NCI-H187 treated with DMSO at 0.1 percent for 48 hours (cell line): ENCODE measurements at places on chromosomes 7 and 10.

GRCh38 chr10:71086439-71087080 is 125.8 kb upstream of the UNC5B start:
- DNase-seq, result no peak

- no peak for DNase-seq
Measured at GRCh38 chr7:70585071-70585470, 546.9 kb upstream of the GALNT17 start.

- no peak for DNase-seq
Measured at GRCh38 chr7:17097668-17098297, 200.7 kb upstream of the AHR start.

- no peak for DNase-seq
Measured at GRCh38 chr7:81833401-81833800, 63.6 kb upstream of the HGF start.

GRCh38 chr10:95478935-95479334 is 82.2 kb downstream of the SORBS1 start:
- DNase-seq, result no peak

- no peak for DNase-seq
Measured at GRCh38 chr10:35921866-35922350, 279.8 kb upstream of the FZD8 start.

- no peak for DNase-seq
Measured at GRCh38 chr7:17362439-17363105, 64.1 kb downstream of the AHR start.

- no peak for DNase-seq
Measured at GRCh38 chr7:44307301-44307900, 18.0 kb downstream of the CAMK2B start.

- DNase-seq, result no peak
Measured at GRCh38 chr10:6197321-6197720, 5.4 kb upstream of the PFKFB3 start.

- DNase-seq, result no peak
Measured at GRCh38 chr7:100443096-100443840, 7.0 kb upstream of the PPP1R35 start.

- no peak for DNase-seq
Measured at GRCh38 chr10:4127518-4128315, 342.7 kb upstream of the KLF6 start.

GRCh38 chr10:23095404-23095965 is at the start of gene MSRB2:
Gene MSRB2 (plus strand): TSS chr10:23095579. CDS start chr10:23095609, 30 bp downstream.
- peak; percentile 17 for DNase-seq

DNA sequence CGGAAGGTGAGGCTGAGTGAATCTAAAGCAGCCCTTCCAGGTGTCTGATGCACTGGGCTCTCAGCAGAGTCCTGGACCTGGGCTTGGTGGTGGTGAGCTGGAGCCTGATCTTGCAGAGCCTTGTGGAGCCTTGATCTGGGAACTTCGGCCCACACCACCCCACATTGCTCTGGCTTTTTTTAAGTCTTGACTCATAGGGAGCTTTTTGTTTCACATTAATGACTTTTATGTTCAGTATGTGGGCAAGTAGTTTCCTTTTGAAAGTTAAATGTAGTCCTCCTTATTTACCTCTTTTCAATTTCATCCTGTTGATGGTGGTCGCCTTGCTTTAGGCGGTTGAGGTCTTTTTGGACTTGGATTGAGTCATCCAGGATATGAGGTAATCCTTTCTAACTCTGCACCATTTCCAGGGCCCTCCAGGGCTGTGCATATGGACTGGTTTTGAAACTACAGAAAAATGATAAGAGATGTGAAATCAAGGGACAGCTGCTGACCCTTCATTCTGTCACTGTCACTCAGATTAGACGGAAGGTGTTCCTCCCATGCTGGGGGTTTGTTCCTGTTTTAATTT is 2.9 kb upstream of the NRAP start:
- DNase-seq, result no peak
